ENCODE measurements at places on chromosomes 3 and 15.

- H3K27ac ChIP-seq: no peak overlapping the region
- DNase-seq: no peak
- no peaks in the 10 kb centered on the region for H3K4me1 ChIP-seq
- no peaks in the 10 kb centered on the region for H3K36me3 ChIP-seq
Measured at GRCh38 chr3:38457111-38458003, 3.7 kb downstream of the ACVR2B start.

DNA sequence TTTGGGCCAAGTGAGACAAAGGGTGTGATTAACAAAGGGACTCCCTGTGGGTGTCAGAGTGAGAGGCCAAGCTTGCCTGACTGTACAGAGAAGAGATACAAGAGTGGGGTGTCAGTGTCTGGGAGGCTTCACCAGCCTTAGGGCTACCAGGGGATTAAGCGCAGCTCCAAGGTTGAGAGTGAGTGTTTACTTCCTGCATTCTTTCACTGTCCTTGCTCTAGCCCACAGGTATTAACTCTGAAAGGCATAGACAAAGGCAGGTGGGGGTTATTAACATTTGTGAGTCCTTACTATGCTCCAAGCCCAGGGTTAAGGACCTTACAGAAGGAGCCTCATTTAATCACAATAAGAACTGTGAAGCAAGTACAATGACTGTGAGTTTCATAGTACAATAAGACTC lies 107.6 kb downstream of the IL20RB start:
- no peaks in the 10 kb centered on the region for H3K4me1 ChIP-seq
- H3K27me3 ChIP-seq: no peaks in the 10 kb centered on the region
- DNase-seq: no peak
- H3K27ac ChIP-seq: no peak overlapping the region

- DNase-seq: no peak
- H3K27me3 ChIP-seq: no peaks in the 10 kb centered on the region
- H3K36me3 ChIP-seq: no peaks in the 10 kb centered on the region
- no peak overlapping the region for H3K27ac ChIP-seq
- H3K4me1 ChIP-seq: no peaks in the 10 kb centered on the region
Measured at GRCh38 chr3:99396651-99397275, 241.6 kb upstream of the COL8A1 start.

DNA sequence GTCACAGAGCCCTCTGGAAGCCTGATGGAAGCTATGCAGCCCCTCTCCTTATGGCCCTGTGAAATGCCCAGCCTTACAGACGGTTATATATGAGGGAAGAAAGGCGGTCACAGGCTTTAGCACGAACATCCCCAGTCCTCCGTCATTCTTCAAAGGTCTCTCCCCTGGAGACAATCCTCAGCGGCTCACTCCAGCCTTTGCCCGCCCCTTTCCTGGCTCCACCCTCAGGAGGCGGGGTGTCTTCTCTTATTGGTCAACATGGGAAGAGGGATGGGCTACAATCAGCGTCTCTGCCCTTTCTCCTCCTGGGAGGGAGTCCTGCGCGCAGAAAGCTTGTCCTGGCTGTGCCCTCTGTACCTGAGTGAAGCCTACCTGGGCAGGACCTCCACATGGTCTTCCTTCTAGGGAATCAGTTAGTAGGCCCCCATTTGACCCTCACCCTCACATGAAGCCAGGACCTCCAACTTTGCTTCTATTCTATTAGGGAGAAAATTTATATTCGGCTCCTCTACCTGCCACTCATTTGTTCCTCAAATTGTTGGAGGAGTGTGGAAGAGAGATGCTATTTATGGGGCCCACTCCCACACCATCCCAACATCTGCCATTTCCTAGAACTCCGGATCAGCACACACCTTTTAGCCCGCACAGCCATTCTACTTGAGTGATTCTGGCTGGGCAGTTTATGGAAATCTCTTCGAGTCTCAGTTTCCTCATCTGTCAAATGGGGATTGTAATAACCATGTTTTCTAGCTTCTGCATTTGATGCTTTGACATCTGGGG lies 112.9 kb upstream of the SLC6A11 start:
- H3K4me1 ChIP-seq: no peaks in the 10 kb centered on the region
- H3K4me3 ChIP-seq: no peak overlapping the region
- peaks cover 36% of the 10 kb centered on the region for H3K27me3 ChIP-seq
- no peak overlapping the region for H3K27ac ChIP-seq
- DNase-seq: peak; percentile 44

- peaks cover 5% of the 10 kb centered on the region for H3K4me1 ChIP-seq
- H3K27me3 ChIP-seq: no peaks in the 10 kb centered on the region
- H3K36me3 ChIP-seq: no peaks in the 10 kb centered on the region
- no peak overlapping the region for H3K4me3 ChIP-seq
- no peak overlapping the region for H3K27ac ChIP-seq
- DNase-seq: no peak
Measured at GRCh38 chr3:184636741-184637316, 75.0 kb downstream of the MAGEF1 start.

DNA sequence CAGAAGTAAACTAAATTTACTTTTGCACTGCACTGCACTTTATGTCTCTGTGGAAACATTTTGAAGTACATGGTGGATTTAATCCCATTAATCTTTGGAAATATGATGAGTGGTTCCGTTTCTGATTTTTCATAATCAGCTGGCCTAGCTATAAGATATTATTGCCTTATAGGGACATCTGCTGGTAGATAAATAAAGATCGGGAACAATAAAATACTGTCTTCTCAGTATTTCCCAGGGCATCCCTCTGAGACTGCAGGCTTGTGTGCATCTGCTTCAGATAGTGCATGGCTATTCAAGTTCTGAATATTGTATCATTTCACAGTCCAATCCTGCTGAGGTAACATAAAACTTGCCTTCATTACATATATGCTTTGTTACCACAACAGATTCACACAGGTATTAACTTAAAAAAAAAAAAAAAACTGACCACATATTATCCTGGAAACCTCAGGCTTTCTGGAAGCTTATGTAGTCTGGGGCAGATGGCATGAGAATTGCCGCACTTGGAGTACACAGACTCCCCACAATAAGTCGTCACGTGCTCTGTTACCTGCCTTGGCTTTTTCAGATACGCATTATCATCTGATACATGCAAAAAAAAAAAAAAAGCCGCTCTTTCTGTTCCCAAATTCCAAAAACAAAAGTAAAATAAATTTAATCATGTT lies 330.8 kb upstream of the AGTR1 start:
- no peaks in the 10 kb centered on the region for H3K27me3 ChIP-seq
- peak; percentile 35 for DNase-seq
- no peaks in the 10 kb centered on the region for H3K4me1 ChIP-seq
- no peaks in the 10 kb centered on the region for H3K36me3 ChIP-seq
- no peak overlapping the region for H3K27ac ChIP-seq

DNA sequence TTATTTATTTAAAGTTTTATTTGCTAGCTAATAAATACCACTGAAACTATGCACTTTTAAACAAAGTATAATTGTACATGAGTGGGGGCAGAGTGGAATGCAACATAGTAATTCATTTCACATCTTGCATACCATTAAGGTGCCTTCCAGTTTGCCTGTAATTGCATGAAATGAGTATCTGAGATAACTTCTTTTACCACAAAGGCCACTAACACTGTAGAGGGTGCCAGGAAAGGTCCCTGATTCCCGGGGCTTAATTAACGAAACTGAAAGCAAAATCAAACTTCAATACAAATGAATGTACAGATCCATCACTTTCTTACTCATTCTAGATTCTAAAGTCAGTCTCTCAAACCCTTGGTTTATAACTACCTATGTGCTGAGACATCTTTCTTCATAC lies 2.1 kb downstream of the CD47 start:
- H3K27ac ChIP-seq: no peak overlapping the region
- peaks cover 9% of the 10 kb centered on the region for H3K4me1 ChIP-seq
- no peaks in the 10 kb centered on the region for H3K27me3 ChIP-seq
- H3K4me3 ChIP-seq: peak overlapping the region; percentile 22

- no peaks in the 10 kb centered on the region for H3K36me3 ChIP-seq
- no peaks in the 10 kb centered on the region for H3K27me3 ChIP-seq
- no peak for DNase-seq
- H3K4me3 ChIP-seq: no peak overlapping the region
- no peak overlapping the region for H3K27ac ChIP-seq
Measured at GRCh38 chr3:61829722-61830350, 268.5 kb downstream of the PTPRG start.

DNA sequence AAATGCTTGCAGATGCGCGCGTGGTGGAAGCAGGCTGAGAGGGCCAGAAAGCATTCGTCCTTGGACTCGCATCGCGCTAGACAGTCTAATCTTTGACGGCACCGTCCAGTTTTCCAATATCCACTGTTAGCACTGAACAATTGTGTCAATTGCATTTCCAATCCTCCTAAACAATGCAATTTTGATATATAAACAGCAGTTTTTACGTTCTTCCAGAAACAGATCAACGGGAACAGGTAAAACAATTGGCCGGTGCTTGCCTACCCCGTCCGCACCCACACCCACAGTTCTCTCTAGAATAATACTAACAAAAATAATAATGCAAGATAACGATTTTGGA lies 17.2 kb downstream of the CPN2 start:
- H3K36me3 ChIP-seq: no peaks in the 10 kb centered on the region
- DNase-seq: no peak
- peak overlapping the region; percentile 57 for H3K4me3 ChIP-seq
- no peak overlapping the region for H3K27ac ChIP-seq
- H3K27me3 ChIP-seq: no peaks in the 10 kb centered on the region
- H3K4me1 ChIP-seq: peaks cover 20% of the 10 kb centered on the region

DNA sequence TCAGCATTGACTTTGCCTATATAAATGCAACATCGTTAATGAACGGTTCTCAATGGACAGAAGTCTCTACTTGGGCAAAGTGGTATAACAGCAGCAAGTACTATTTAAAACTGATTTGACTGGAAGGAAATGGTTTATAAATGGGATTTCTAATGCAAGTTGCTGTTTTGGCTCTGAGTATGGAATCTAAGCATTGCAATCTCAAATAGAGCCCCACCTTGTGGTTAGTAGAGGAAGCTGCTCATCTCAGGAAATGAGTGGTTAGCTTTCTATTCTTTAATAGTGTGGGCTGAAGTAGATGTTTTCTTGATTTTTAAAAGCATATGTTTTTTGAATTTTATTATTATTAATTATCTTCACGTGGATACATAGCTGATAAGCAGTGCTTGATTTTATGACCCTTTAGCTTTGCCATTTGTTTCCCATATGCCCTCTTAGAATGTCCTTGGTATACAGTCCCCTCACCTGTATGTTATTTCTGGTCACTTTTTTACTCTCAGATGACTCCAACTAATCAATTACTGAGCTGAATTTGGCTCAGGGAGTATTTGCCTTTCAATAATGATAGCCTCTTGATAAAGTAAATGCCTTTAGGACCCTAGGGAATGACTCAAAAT lies 67.1 kb downstream of the OXSM start:
- peak; percentile 66 for DNase-seq
- H3K36me3 ChIP-seq: no peaks in the 10 kb centered on the region
- no peak overlapping the region for H3K27ac ChIP-seq
- H3K27me3 ChIP-seq: no peaks in the 10 kb centered on the region
- H3K4me3 ChIP-seq: no peak overlapping the region

GRCh38 chr3:184336547-184337398 lies 627 bp upstream of the FAM131A start:
- peaks cover 34% of the 10 kb centered on the region for H3K36me3 ChIP-seq
- no peaks in the 10 kb centered on the region for H3K27me3 ChIP-seq
- peak; percentile 59 for DNase-seq
- peak overlapping the region; percentile 95 for H3K27ac ChIP-seq
- H3K4me3 ChIP-seq: peak overlapping the region; percentile 90

- H3K27ac ChIP-seq: no peak overlapping the region
- H3K27me3 ChIP-seq: no peaks in the 10 kb centered on the region
- peak; percentile 9 for DNase-seq
- H3K4me3 ChIP-seq: no peak overlapping the region
Measured at GRCh38 chr3:65995030-65995429, 43.7 kb downstream of the MAGI1 start.

DNA sequence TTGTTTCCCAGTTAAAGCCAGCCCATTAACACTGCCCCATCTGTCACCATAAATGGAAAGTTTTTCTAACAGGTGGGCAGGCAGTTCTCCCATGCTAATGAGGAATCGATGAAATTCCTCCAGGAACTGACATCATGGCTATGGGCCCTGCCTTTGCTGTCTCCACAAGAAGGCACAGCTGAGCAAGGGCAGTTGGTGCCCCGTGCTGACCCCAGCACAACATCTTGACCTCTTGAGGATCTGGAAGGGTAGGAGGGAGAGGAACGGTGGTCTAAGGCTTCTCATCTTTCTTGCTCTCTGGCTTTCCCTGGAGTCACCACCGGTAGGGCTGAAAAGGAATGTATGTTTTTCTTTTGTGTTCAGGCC lies 46.7 kb downstream of the CHCHD6 start:
- no peak overlapping the region for H3K4me3 ChIP-seq
- H3K27ac ChIP-seq: no peak overlapping the region
- DNase-seq: no peak
- no peaks in the 10 kb centered on the region for H3K27me3 ChIP-seq
- no peaks in the 10 kb centered on the region for H3K36me3 ChIP-seq

GRCh38 chr3:107950417-107950816 lies 140.4 kb downstream of the CD47 start:
- no peaks in the 10 kb centered on the region for H3K36me3 ChIP-seq
- no peak overlapping the region for H3K4me3 ChIP-seq
- no peak for DNase-seq
- no peaks in the 10 kb centered on the region for H3K27me3 ChIP-seq
- H3K27ac ChIP-seq: no peak overlapping the region

- no peaks in the 10 kb centered on the region for H3K36me3 ChIP-seq
- no peaks in the 10 kb centered on the region for H3K4me1 ChIP-seq
- DNase-seq: peak; percentile 1
- no peak overlapping the region for H3K4me3 ChIP-seq
- H3K27me3 ChIP-seq: no peaks in the 10 kb centered on the region
Measured at GRCh38 chr3:73399106-73399505, 225.6 kb downstream of the PDZRN3 start.

- no peak overlapping the region for H3K4me3 ChIP-seq
- H3K27ac ChIP-seq: no peak overlapping the region
- no peak for DNase-seq
- H3K36me3 ChIP-seq: no peaks in the 10 kb centered on the region
- H3K27me3 ChIP-seq: no peaks in the 10 kb centered on the region
- no peaks in the 10 kb centered on the region for H3K4me1 ChIP-seq
Measured at GRCh38 chr3:50655009-50655830, 19.5 kb upstream of the DOCK3 start.

- peaks cover 10% of the 10 kb centered on the region for H3K4me1 ChIP-seq
- no peaks in the 10 kb centered on the region for H3K27me3 ChIP-seq
- no peak for DNase-seq
Measured at GRCh38 chr3:111884411-111885018, 25.4 kb downstream of the PHLDB2 start.

Data from A673 (cell line).